Aorta (tissue), 5 donors: ENCODE measurements at places on chromosomes 12 and 14. TPM values are rescaled to one million over a fixed set of nuclear protein-coding genes. Genes with fewer than 3 reads are reported as not detected.

Gene DHRS2
- total RNA-seq: not detected

- no peak overlapping the region for H3K4me3 ChIP-seq
- H3K27me3 ChIP-seq: no peaks in the 10 kb centered on the region
- DNase-seq: no peak
- H3K36me3 ChIP-seq: no peaks in the 10 kb centered on the region
Observed at GRCh38 chr14:105082703-105083102, 17.5 kb upstream of the GPR132 start.

- no peak for DNase-seq
- no peak overlapping the region for H3K4me3 ChIP-seq
- no peaks in the 10 kb centered on the region for H3K27me3 ChIP-seq
- H3K27ac ChIP-seq: no peak overlapping the region
Observed at GRCh38 chr12:101521136-101521535, 46.0 kb downstream of the SPIC start.

DNA sequence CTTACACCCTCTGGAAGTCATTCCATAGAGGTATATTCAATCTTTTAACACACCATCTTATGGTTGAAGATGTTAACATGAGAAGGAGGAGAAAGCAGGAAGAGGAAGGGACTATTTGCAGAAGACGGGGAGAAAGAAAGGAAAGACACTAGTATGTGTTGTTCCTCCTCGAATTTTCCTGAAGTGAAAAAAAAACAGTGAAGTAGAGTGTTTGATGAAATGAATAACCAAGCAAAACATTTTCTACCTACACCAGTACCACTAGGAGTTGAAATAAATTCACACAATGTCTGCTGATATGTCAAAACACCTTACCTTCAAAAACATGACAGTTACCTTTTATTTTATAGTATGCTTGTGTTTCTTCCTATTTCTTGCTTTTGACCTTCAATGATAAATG, 1.4 kb upstream of the CNOT2 start:
- no peaks in the 10 kb centered on the region for H3K27me3 ChIP-seq
- no peak overlapping the region for H3K27ac ChIP-seq
- H3K4me1 ChIP-seq: no peaks in the 10 kb centered on the region
- no peak for DNase-seq
- no peaks in the 10 kb centered on the region for H3K36me3 ChIP-seq
- no peak overlapping the region for H3K4me3 ChIP-seq

- H3K27ac ChIP-seq: no peak overlapping the region
- no peak overlapping the region for H3K4me3 ChIP-seq
- no peaks in the 10 kb centered on the region for H3K36me3 ChIP-seq
- no peaks in the 10 kb centered on the region for H3K27me3 ChIP-seq
Observed at GRCh38 chr14:54138024-54138353, 181.4 kb upstream of the BMP4 start.

- no peaks in the 10 kb centered on the region for H3K27me3 ChIP-seq
- H3K4me3 ChIP-seq: no peak overlapping the region
- no peak for DNase-seq
- H3K27ac ChIP-seq: no peak overlapping the region
Observed at GRCh38 chr12:24014915-24015832, 65.7 kb upstream of the SOX5 start.
